ENCODE measurements at places on chromosomes 3 and 15.

DNA sequence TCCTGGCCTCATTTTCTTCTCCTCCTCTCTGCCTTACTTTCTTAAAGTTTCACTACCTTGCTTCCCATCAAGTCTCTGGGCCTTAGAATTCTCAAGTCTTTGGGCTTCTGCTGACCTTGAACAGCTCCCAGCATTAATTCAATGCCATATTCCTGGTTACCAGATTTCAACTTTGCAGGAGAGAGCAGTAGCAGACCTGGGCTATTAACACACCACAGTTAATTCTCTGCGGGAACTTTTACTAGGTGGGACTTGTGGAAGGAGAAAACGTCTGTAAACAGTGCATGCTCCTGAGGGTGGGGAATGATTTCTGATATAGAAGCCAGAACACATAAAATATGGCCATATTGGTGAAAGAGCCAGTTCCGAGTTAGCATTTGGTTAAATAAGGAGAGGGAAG lies 214.6 kb downstream of the MEIS2 start:
- DNase-seq: no peak

DNA sequence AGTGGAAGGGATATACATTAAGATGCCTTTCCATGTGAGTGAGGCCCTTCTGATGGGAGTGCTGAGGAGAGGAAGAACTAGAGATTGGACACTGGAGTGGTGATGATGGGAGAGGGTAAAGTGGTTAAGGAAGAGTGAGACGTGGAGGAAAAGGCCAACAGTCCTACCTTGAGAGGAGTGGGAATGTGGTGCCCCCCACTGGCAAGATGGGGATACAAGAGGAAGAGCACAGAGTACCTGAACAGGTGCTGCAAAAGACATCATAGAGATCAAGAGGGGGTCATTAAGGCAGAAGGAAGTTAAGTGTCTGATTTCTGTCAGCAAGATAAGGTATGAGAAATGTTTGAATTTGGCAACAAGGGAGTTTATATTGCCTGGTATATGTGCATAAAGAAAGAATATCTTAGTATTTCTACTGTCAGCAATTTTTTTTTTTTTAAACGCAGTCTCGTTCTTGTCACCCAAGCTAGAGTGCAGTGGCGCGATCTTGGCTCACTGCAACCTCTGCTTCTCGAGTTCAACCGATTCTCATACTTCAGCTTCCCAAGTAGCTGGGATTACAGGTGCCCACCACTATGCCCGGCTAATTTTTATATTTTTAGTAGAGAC lies 34.0 kb downstream of the ARIH2 start:
- no peak for DNase-seq

- DNase-seq: no peak
Measured at GRCh38 chr15:76310475-76311099, 682 bp downstream of the ETFA start.

DNA sequence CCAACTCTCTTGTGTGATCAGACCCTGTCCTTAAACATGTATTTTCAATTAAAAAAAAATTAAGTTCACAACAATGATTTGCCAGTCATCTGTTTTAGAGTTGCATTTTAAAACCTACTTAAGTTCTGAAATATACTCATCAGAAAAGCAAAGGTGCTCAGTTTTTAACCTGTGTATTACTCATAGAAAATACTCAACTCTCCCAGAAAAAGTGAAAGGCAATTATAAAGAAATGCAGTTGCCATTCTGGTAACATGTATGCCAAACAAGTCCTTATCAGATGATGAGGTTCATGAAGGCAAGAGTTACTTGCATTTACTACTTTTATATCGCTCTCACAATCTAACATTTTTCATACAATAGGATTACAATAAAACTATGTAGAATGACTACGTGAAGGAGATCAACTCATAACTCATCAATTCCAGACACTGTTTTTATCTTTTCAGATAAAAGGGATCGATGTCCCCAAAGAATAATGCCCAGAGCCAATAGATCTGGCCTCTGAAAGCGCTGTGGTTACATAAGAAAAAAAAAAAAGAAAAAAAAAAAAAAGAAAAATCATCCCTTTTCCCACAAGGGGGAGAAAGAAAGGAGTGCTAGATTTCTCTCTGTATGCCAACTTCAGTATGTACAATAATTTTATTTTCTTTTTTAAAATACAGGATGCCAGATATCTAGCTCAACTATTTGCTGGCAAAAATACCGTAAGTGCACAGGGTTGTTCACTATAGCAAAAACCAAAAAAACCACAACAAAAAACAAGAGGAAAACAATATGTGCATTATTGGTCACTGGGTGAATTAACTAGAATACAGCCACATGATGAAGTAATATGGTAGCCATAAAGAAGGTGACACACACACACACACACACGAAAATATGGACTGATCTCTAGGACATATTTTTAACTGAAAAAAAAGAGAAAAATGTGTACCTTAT lies 137.4 kb downstream of the NR1I2 start:
- no peak for DNase-seq
